T follicular helper cell (primary cell): ENCODE measurements at places on chromosomes 13 and 19.

DNA sequence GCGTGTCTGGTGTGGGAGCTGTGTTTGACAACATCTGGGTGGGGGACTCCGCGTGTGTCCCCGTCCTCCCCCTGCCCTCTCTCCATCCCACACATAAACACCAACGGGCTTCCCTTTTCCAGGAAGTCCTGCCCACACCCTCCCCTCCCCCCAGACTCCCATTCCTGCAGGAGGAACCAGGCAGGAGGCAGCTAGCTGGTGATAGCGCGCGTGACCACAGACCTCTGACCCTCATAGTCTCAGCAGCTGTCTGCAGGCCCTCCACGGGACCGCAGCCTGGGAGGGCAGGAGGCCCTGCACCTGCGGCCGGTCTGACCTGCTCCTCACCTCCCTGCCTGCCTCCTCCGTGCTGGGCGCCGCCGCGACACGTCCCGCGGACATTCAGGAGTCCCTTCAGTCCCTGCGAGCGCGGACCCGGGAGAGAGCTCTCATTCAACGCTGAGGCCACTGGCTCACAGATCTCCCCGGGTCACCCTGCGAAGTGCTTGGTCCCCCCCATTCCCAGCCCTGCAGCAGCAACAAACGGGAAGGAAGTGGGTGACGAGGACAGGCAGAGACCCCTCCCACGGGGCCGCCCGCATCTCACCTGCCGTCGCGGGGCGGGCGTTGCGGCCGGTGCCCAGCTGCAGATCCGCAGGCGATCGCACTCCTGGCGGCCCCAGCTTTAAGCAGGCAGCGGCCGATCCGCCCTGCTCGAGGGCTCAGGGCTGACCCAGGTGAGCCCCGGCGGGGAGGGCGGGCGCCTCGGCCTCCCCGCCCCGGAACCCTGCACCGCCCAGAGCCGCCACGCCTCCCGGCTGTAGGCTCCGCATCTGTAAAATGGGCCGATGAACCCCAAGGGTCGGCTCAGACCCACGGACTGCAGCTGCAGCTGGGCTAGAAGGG is 1.1 kb upstream of the ACP5 start:
- DNase-seq = no peak

DNA sequence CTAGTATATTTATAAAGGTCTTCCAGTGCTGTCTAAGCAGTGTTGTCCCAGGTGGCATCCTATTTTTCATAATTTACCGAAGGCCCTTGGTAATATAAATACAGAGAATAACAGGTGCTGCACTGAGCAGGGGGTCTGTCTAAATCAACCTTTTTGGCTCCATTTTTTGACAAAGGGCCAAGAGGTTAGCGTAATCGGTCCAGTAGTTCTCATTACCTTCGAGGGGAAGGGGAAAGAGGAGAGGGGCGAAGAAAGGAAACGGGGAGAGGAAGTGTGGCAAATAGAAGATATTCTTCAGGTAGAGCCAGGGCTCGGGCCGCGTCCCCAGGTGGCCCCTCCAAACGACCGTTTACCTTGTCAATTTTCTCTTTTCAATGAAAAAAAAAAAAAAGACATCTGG is 749 bp upstream of the PAN3 start:
- DNase-seq = no peak

DNA sequence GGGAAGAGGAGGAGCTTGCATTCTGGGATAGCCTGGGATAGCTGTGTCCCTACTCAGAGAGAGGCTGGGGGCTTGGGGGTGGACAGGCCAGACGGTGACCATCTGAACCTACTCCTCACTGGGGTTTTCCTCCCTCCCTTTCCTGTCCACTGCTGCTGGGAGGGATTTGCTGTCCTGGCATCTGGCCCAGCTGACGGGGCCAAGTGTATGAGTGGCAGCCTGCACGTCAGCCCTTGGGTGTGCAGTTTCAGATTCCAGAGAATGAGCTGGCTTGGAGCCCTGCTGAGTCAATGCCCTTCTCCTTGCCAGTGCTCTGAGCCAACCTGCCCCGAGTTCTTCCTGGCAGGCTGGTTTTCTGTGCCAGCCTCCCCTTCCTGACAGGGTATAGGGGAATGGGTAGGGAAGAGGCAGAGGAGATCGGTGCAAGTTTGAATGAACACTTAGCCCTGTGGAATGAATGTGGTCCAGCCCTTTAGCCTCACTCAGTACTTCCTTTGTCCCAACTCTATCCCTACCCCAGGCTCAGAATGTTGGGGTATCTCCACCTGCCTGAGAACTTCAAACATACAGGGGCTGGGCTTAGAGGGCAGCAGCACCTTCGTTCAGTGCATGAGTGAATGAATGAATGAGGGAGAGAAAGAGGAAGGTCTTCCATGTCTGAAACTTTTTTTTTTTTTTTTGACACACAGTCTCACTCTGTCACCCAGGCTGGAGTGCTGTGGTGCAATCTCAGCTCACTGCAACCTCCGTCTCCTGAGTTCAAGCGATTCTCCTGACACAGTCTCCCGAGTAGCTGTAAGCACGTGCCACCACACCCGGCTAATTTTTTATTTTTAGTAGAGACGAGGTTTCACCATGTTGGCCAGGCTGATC is 1.8 kb upstream of the ANGPTL4 start:
- DNase-seq = no peak

- DNase-seq = no peak
These were observed 686 bp upstream of the RNF126 start for GRCh38 chr19:663682-664117.

GRCh38 chr19:8654591-8655339 is 24.3 kb downstream of the NFILZ start:
- DNase-seq = peak; percentile 45

DNA sequence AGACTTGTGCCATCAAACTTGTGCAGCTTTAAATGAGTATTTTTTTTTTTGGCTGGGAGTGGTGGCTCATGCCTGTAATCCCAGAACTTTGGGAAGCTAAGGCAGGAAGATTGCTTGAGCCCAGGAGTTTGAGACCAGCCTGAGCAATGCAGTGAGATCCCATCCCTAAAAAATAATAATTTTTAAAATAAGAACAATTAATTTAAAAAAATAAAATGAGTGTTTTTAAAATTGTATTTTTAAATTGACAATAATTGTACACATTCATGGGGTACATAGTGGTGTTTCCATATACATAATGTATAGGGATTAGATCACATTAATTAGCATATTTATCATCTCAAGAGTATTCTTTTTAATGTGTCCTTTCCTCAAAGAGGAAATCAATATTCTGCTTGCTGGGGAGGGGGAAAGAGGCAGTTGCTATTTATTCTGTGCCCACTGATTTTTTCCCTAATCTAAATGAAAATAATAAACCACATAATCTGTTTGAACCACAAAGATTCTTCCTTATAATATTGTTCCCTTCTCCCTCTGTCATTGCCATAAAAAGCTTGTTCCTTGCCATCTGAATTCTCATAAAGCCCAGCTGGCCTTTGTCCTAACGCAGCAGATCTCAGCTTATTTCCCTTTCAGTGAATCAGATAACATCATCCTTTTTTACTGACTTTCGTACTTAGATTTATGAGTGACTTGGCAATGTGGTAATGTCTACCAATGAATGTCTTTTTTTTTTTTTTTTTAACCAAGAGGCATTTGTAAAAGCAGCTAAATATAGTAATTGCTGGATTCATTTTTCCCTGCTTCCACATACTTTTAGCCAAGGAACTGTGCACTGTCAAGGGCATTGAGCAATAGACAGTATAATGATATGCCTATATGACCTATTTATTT is 81.8 kb upstream of the RUBCNL start:
- no peak for DNase-seq

GRCh38 chr13:50731400-50731799 is 112.1 kb downstream of the DLEU7 start:
- no peak for DNase-seq

GRCh38 chr19:2261438-2262172 is 5.4 kb upstream of the JSRP1 start:
- no peak for DNase-seq

DNA sequence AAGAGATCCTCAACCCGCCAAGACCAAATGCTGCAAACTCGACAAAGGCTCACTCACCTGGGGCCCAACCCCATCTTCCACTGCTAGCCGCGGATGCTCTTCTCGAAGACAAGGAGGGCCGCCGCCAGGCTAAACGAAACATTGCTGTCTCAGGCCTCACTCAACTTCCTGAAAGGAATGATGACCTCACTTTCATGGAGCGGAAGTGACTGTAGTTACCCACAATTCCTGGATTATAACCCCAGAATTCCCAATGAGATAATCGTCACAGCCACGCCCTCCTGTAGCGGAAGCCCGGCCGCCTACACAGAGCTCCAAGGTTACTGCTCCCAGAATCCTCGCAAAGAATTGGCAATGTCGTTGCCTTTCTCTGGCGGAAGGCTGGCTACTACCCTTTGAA is 10.5 kb upstream of the ZNF112 start:
- no peak for DNase-seq

DNA sequence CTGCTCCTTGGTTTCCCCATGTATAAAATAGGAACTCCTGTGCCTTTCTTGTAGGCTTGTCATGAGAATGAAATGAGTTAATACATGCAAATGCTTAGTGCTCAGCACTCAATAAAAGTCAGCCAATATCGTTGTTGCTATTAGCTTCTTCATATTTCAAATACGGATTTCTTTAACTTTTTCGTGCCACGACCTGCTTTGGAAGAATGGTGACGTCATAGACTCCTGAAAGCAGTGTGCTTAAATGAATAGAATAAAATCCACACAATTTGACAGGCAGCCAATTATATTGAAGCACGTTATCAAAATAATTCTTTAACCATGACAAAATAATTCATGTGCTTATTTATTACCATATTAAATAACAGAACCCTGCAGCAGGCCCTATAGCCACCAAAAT is 26.6 kb upstream of the CDC16 start:
- DNase-seq = no peak

DNA sequence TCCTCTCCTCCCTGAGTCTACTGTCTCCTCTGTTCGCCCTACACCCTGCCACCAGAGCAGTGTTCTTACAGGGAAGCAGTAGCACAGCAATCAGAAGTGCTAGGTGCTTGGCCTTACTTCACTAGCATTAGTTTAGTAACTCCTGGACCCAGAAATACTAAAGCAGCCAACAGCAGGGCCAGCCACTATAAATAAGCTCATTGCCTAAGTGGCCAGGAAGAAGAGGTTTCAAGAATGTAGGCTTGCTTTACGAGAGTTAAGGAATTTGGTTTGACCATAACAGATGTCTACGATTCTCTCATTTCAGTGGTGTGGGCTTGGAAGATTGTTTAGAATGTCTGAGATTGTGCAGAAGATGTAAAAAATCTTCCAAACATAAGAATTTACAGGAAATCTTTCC is 103.3 kb downstream of the ZAR1L start:
- DNase-seq = no peak

DNA sequence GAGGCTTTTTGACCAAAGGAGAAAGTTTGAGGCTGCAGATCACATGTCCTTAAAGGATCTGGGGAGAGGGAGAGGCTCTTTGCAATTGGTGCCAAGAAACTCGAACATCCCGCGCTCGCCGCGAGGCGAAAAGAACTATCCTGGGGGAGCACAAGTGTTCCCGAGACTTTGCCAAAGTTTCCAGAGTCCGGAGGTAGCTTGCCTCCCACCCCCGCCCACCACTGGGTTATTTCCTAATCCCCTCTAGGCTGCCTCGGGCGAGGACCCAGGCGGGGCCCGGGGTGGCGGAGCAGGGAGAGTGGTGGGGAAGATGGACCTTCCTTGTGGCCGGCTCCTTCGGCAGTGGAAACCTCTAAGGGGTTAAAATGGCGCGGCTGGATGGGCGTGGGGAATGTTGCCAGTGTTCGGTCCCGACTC is 114.5 kb downstream of the KCNRG start:
- DNase-seq = no peak

DNA sequence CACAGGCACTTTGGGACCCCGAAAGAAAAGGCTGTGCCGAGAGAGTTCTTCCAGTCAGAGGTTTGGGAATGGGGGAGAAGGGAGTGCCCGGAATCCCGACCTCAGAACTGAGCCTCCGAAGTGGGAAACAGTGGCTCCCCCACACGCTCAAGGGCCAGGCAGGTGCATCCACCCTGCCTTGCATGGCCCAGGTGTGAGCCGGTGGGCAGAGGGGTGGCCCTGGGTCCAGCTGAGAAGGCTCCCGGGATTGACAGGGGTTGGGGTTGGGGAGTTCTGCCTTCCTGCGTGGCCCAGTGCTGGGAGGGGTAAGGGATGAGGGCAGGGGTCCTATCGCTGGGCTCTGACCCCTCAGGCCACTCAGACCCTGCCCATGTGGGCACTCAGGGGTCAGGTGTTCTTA is 163.5 kb upstream of the TUBA3C start:
- DNase-seq = no peak

GRCh38 chr13:110312339-110313031 is 5.4 kb downstream of the COL4A2 start:
- DNase-seq = no peak

DNA sequence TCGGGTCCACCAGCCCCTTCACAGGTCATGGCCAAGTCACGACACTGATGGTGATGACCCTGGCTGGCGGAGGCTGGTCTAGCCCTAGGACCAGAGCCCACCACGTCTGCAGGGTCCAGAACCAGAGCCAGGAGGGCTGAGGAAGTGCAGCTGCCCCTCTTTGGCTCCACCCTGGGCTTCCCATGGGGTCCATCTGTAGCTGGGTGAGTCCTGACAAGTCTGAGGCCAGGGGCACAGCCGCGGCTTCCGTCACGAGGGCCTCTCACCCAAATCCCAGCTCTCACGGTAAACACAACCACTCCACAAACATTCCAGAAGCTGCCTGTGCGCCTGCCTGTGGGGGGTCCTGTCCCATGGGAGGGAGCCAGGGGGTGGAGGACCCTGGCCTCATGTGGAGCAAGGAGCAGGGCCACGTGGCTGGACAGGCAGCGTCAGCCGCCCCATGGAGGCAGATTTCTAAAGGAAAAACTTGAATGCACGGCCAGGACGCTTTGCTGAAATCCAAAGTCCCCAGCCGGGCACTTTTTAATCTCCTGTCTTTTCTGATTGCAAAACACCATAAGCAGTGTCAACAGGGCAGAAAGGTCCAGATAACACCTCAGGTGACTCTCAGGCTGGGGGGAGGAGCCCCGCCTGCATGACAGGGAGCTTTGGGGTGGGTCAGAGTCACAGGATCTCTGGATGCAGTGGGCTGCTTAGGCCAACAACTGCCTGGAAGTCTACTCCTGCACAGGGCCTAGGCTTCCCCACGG is 29.9 kb downstream of the CEBPG start:
- no peak for DNase-seq

- no peak for DNase-seq
These were observed 1.2 kb upstream of the ZFP36 start for GRCh38 chr19:39405261-39405957.

DNA sequence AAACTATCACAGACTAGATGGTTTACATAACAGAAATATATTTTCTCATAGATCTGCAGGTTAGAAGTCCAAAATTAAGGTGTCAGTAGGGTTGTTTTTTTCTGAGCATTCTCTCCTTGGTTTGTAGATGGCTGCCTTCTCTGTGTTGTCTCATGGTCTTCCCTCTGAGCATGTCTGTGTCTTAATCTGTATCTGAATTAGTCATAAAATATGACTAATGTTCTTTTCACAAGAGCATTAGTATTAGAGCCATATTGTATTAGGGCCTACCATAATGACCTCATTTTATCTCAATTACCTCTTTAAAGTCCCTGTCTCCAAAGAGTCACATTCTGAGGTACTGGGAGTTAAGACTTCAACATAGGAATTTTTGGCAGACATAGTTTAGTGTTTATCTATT is 77.2 kb upstream of the OBI1 start:
- DNase-seq = no peak

- DNase-seq = no peak
These were observed 80.0 kb downstream of the GPR12 start for GRCh38 chr13:26680572-26680971.

- no peak for DNase-seq
These were observed 28.0 kb downstream of the ITM2B start for GRCh38 chr13:48260970-48261369.

GRCh38 chr13:66162470-66162869 is 1067.7 kb downstream of the PCDH9 start:
- no peak for DNase-seq

GRCh38 chr19:51016798-51017683 is 2.5 kb downstream of the KLK10 start:
- no peak for DNase-seq
